ENCODE measurements at places on chromosomes 7 and 10. TPM values are rescaled to one million over a fixed set of nuclear protein-coding genes. Genes with fewer than 3 reads are reported as not detected.

Gene YKT6
- total RNA-seq, result 129 TPM

Gene PTPRE
- 5.7 TPM for total RNA-seq

Gene FOXP2
- not detected for total RNA-seq

Gene MUC3A
- total RNA-seq, result 18.5 TPM

Gene CALD1
- total RNA-seq, result 138 TPM

Gene PRLHR
- not detected for total RNA-seq

Gene MKX
- total RNA-seq, result not detected

Gene C10orf53
- not detected for total RNA-seq

Gene CYP26C1
- total RNA-seq, result not detected

Gene CHAT
- not detected for total RNA-seq

Gene TAS2R16
- not detected for total RNA-seq
